B cell (primary cell): ENCODE measurements at places on chromosomes 1 and 21.
A peak's percentile ranks its signal among the peaks of the same experiment; 100 is the strongest.

DNA sequence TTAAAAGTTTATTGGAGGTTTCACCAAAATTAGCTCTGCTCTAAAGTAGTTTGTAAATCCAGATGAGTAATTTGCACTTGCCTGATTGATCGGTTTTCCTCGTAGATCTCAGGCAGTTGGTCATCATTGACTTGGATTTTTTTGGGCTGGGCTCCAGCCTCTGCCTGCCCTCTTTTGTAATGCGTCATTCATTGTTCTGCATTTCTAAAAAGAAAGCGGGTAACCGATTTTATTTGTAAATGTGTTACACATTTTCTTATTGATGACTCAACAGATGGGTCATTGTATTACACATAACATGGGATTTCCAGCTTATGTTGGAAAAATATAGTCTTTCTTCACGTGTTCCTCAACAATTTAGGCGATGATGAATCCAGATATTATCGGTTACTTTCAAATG, 5.5 kb downstream of the ETS2 start:
- no peak for DNase-seq

GRCh38 chr1:7013833-7014639, 228.8 kb downstream of the CAMTA1 start:
- DNase-seq = no peak

DNA sequence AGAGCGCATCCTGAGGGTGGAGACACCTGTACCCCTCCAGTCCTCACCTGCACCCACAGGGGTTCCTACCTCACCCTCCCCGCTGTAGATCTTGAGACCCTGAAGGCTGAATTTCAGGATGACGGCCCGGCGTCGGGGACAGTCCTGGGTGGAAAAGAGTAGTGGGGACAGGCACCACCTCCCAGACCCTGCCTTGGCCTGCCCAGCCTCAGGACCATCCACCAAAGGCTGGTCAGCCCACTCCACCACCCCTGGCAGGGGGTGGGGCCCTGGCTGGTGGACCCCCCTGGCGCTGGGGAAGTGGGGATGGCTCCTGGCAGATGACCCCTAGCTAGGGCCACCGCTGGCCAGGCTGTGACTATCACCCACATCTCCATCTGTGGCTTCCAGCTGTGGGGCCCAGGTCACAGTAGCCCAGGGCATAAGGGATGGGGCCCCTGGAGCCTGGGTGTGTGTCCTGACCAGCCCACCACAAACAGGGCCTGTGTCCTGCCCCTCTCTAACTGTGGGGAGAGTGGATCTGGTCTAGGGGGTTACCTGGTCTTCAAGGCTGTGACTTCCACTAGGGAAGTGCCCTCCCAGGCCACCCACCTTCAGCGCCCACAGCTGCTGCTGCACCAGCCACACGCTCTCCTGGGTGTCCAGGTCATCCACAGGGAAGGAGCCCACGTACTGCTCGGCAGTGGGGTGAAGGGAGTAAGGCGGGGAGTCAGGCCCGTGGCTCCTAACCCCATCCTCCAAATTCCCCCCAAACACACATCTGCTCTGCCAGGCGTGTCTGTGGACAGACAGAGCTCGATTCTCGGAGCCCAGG, 5.4 kb downstream of the SH2D5 start:
- DNase-seq = no peak

DNA sequence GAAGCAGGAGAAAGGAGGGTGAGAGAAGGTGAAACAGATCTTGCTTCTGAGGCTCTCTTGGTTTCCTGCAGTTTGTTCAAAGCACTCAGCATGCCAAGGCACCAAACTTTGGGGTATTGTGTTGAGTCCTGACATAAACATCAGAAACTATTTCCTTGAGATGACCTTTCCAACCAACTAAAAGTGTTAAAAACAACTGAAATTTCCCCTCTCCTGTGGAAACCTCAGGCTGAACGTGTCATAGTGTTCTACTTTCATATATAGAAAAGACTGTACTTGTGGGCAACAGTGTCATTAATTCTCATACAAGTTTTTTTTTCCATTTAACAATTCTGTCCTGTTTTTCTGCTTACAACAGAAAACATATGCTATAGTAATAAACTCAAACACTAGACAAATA, 6.3 kb upstream of the LYST start:
- no peak for DNase-seq

GRCh38 chr1:23116921-23117699, 51.5 kb downstream of the LUZP1 start:
- no peak for DNase-seq

- DNase-seq = no peak
These were observed 14.1 kb downstream of the F5 start for GRCh38 chr1:169572187-169572586.

DNA sequence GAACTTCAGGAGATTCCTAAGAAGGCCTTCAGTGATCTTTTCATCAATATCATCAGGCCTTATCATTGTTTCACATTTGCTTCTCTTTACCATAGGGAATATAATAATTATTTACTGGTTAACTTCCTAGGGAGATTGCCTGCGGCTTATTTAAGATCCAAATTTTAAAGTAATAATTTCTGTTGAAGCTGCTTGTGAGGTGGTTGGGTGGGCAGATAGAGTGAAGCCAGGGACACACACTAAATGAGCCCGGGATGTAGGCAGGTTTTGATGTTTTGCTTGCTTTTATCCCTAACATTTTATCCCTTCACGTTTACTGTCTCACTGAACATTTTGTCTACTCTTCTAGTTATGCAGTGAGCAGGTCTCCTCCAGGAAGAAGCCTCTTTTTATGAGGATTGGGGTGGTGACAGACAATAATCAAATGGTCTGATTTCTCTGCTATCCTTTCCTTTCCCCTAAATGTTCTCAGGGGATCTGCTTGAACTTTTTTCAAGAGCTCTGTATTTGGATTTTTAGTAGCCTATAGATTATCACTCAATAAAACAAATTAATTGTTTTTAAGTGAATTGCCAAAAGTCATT, 164.7 kb downstream of the RUNX1 start:
- DNase-seq = no peak

DNA sequence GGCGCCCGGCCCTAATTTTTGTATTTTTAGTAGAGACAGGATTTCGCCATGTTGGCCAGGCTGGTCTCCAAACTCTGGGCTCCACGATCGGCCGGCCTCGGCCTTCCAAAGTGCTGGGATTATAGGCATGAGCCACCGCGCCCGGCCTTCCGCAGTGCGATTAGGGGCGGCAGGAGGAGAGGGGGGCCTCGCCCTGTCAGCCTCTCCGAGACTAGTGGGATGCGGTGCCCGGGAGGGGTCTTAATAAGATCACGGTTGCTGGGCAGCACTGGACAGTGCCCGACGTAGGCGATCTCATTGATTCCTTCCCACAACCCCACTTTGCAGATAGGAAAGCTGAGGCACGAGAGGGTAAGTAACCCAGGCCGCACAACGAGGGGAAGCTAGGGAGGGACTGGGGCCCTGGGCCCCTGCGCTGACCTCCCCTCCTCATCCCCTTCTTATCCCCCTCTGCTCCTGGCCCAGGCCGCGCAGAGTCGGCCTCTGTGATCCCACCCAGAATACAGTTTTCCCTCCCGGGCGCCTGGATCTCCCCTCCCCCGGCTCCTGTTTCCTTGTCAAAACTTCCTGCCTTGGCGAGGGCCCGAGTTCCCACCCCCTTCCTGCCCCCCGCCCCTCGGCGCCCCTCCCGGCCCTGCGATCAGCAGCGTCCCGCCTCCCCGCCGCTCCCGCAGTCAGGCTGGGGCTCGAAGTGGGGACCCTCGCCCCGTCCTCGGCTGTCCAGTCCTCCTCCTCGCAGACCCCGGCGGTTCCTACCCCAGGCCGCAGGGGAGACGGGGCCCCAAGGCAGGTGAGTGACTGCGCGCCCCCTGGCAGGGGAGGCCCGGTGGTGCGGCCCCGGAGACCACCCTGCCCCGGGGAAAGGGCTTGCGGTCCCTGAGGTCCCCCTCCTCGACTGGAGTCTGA, at the start of gene PEAR1:
Gene PEAR1 (plus strand): TSS at position 671 of the 906 bp plus-strand sequence. CDS start 10,209 bp downstream, outside the sequence.
- DNase-seq = peak; percentile 32

DNA sequence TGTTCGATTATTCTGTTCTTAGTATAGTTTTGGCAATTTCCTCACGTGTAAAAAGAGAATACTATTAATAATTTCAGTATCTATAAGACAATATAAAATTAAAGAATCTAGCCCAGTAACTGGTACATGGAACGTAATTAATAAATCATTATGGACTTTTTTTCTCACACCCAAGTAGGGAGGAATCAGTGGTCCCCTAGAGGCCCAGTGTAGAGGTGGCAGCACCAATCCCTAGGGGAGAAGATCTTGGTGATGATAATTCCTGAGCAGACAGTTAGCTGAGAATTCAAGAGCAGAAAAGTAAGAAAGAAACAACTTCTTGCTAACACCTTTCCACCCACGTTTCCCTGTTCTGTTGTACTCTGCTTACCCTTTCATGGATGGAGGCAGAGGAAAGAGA, 19.7 kb upstream of the SELE start:
- DNase-seq = no peak

DNA sequence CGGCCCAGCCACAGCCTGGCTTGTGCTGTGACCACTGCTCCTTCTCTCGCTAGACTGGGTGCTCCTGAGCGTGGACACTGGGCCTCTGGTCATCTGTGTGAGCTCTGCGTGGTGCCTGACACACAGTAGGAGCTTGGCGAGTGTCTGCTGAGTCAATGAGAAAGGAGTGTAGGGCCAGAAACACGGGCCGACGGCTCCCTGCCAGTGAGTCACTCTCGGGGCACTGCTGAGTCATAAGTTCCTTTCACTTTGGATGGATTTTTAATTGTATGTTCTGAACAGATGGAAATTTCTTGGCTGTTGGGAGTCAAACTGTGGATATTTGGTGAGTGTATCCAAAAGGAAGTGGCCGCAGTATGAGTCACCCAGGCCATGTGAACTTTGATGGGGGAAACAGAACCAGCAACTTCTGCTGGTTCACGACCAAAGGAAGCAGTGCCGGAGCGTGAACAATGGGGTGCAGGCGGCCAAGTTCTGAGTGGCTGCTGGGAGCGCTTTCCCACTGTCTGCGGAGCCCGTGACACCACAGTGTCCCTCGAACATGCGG, 41.0 kb upstream of the COL18A1 start:
- DNase-seq = no peak

- DNase-seq = no peak
These were observed 33.3 kb upstream of the BECN2 start for GRCh38 chr1:241924080-241924808.

- no peak for DNase-seq
These were observed 17.1 kb downstream of the RPAP2 start for GRCh38 chr1:92315766-92316599.

GRCh38 chr1:233055879-233056641, 105.6 kb downstream of the NTPCR start:
- DNase-seq = no peak

DNA sequence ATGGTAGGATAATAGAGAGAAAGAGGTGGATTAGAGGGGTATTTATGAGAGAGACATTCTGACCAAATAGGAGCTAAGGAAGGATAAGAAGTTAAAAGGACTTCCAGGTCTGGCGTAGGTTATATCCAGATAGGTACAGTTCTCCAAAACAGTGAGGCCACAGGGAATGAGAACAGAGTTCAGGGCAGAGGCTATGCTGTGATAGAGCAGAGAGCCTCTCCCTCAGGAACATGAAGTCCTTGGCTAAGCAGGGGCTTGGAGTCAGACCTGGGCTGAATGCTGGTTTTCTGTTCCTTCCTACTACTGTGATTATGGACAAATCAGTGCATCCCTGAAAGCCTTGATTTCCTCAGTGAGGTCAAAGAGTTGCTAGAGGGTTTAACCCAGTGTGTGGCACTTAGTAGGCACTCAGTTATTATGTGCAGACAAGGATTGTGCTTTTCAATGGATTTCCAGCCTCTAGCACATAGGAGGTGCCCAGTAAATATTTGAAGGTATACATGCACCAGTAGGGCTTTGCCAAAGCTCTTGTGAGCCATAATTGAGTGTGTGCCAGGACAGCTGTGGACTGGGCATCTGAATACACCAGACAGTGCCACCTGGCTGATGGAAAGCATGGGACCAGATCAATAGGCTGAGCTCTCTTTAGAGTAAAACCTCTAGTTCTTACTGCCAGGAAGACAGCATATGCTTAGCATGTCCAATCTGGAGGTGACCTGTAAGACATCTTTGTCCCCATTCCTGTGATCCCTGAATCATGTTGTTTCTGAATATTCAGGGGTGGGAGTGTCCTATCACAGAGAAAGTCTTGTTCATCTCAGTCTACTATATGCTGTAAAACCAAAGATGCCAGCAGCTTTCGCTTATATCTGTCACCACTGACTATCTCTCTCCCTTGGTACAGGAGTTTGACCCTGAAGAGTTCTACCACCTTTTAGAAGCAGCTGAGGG, 111.1 kb downstream of the PIK3R3 start:
- DNase-seq = no peak

GRCh38 chr1:82185084-82185483, 384.4 kb downstream of the ADGRL2 start:
- DNase-seq = no peak

DNA sequence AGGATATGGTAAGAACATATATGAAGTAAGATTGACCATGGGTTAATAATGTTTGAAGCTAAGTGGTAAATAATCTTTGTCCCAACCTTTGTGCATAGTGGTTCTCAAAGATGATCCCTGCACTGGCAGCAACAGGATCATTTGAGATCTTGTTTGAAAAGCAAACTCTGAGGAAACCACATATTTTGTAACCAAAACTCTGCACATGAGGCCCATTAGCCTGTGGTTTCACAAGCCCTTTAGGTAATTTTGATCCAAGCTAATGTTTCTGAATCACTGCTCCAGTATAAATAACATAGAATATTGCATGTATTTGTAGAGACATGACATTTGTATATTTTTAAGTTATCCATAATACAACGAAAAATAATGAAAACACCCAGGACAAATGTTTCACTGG, 147.9 kb upstream of the RGS18 start:
- DNase-seq = no peak

GRCh38 chr1:180579961-180580611, 21.3 kb downstream of the OVAAL start:
- DNase-seq = no peak

DNA sequence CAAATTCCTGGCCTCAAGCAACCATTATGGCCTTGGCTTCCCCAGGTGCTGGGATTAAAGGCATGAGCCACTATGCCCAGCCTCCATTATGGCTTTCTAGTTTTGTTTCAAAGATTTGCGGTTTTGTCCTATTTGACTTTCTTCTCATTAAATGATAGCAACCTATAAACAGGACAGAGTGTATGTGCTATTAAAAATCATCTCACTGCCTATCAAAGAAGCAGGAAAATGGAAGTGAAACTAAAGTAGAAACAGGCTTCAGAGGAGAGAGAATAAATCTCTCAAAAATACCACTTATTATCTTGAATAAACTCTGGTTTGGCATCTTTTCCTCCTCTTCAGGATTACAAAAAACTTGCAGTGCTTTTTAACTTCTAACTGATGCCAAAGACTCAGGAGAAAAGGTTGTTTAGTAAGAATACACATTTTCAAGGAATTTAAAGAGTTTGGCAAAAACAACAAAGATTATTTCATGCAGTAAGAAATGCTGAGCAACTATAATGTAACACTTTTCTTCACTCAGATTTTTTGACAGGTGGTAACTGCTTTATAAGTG, 28.7 kb downstream of the ACBD3 start:
- peak; percentile 47 for DNase-seq
